GM18507 (cell line): ENCODE measurements at places on chromosomes 13 and 19.

GRCh38 chr13:29224206-29224605 lies 371.3 kb downstream of the SLC7A1 start:
- DNase-seq: no peak

DNA sequence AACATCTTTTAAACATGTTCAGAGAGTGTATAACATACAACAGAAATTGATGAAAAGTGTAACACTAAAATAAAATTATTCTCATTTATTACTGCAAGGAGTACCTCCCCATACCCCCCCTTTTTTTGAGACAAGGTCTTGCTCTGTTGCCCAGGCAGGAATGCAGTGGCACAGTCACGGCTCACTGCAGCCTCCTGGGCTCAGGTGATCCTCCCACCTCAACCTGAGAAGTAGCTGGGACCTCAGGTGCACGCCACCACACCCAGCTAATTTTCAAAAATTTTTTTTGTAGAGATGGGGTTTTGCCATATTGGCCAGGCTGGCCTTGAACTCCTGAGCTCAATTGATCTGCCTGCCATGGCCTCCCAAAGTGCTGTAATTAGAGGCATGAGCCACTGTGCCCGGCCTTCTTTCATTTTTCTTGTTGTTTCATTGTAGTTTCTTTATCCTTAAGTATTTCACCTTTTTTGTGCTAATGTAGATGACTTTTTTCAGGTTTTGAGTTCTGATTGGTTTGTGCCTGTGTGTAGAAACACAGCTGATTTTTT lies 28.3 kb downstream of the GATAD2A start:
- DNase-seq: no peak

- DNase-seq: no peak
Measured at GRCh38 chr13:80975903-80976302, 635.0 kb upstream of the SPRY2 start.

DNA sequence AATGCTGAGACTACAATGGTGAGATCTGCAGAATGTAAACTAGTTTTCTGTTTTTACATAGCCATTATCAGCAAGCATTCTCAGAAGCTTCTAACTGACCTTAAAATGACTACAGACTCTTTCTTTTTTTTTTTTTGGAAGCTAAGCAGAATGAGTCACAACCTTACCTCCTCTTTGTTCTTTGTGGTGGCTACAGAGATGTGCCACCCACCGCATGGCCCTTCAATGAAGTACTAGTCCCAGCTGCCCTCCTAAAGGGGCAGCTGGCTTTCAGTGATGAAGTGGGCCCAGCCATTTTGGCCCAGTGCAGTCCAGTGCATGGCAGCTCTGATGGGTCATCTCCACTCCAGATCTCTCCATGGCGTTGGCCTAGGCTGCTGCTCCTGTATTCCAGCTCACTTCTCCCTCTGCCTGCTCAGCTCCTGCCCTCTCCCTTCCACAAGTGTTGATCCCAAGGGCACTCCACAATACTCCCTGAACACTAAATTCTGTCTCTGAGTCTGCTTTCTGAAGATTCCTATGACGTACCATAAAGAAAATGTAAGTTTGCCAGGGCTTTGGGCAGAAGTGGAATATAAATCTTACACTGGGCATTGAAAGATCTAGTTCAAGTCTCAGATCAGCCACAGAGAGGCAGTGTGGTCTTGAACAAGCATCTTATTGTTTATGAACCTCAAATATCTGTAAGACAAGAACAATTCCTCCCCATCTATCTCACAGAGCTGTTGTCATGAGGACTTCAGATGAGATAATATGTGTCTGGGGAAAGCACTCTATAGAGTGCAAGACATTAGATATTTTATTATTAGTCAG lies 85.6 kb downstream of the RXFP2 start:
- no peak for DNase-seq

DNA sequence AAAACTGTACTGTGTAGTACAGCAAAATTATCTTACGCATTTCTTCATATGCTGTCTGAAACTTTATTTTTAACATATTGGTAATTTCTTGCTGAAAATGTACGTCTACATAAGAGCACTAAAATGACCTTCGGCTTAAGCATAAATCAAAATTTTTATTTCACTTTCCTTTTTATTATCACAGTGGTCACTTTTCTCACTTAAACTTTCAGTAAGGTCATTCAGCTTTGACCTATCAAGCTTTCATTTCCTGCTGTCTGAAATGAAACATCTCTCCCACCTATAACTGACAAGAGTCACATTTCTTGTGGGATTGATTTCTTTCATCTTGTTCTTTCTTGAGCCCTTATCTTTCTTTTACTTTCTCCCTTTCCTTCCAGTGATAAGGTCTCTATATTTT lies 2212.7 kb upstream of the PCDH20 start:
- no peak for DNase-seq

- DNase-seq: no peak
Measured at GRCh38 chr19:15863272-15863671, 34.6 kb downstream of the CYP4F2 start.

DNA sequence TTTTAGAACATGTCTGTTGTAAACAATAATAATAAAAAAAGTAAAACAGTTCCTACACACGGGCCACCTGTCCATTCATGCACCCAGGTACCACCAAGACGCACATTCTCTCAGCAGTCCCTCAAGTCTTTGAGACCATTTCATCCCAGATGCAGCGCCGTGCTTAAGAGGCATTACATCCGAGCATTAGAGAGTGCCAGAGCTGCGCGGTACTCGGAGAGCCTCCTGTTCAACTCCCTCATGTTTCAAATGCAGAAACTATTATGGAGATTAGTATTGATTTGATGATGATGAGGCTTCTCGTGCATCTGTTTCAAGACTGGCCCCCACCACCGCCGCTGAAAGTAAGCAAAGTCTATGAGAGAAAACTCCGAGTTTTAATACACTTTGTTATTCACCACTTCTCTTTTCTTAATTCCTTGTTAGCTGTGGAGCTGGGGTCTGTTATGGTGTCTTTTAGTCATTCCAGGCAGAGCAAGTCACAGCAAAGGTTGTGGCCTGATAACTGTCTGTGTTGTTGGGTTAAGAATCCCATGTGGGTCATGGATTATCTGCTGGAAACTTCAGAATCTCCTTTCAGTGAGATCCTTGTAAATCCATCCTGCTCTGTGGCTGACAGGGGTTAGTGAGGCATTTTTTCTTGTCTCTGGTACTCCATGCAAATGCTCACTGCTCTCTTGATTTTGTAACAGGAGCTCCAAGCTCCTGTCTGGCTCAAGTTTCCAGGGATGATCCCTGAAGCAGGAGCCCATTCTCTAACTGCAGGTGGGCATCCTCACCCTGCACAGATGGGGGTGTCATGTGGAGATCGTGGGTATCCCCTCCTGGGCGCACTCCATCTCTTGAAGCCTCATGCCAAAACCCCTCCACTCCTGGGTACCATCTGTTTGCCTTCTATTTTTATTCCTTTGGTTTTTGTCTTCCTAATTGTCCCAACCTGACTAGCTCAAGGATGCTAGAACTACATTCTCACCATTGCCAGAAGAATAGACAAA lies 74.9 kb upstream of the MTIF3 start:
- DNase-seq: no peak

DNA sequence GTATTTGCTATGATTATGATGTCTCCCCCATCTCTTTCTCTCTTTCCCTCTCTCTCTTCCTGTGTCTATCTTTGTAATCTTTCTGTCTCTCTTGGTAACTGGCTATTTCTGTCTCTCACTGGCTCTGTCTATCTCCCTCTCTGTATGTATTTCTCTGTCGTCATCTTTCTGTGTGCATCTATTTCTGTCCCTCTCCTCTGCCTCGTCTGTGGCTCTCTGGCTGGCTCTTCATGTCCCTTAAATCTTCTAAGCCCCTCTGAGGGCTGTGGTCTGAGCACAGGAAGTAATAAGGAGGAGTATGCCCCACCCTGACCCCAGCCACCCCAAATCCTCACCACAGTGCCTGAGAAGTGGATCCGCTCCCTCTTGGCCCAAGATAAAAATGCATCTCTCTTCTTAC lies 104.4 kb downstream of the DNAJC15 start:
- DNase-seq: no peak

- peak; percentile 93 for DNase-seq
Measured at GRCh38 chr19:16111160-16111908, at the start of gene RAB8A. Gene RAB8A (plus strand): TSS chr19:16111889. CDS start chr19:16111902, 13 bp downstream.

DNA sequence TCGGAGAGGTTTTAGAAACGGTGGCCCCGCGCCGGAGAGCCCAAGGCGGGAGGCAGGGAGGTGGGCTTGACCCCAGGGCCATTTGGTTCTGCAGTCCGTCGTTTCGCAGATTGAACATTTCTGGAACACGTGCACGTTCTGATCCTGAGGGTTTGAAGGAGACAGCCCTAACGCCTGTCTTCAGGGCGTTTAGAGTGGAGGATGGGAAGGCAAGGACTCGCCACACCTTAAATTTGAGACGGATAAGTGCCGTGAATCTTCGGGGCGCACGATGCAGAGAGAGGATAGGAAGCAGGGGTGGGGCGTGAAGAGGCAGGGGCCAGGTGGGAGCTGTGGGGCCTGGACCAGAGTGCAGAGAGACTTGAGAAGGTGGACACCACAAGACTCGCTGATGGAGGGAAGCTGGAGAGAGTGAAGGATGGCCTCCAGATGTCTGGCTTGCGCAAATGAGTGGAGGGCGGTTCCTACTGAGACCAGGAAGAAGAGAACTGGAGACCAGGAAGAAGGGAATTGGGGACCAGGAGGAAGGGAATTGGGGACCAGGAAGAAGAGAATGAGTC lies 804 bp upstream of the MIER2 start:
- DNase-seq: no peak

- no peak for DNase-seq
Measured at GRCh38 chr13:111359237-111359915, 38.9 kb downstream of the TEX29 start.

GRCh38 chr19:6215701-6216235 lies 64.0 kb downstream of the MLLT1 start:
- no peak for DNase-seq

- DNase-seq: no peak
Measured at GRCh38 chr13:48178126-48178525, 54.9 kb upstream of the ITM2B start.
